HS-27A (cell line): ENCODE measurements at places on chromosomes 7 and 10.

- no peak for DNase-seq
Observed at GRCh38 chr7:3697472-3697871, 396.4 kb downstream of the SDK1 start.

GRCh38 chr10:128546651-128547165 lies 420.5 kb upstream of the MKI67 start:
- DNase-seq: no peak

DNA sequence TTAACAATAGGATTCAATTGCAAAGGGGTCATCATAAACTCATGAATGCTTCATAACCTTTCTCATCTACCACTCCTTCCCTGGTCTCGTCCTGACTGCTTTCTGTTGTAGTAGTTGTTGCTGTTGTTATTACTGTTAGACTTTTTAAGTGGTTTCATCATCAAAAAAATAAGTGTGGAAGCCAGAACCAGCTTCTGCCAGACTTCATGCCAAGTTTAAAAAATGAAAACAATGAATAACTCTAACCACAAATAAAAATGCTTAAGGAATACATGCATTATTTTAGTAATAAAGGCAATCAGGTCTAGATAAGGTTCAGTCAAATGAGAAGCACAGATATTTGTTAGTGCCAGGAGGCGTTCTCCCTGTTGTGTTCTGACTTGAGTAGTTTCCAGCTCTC lies 85.4 kb downstream of the PCLO start:
- no peak for DNase-seq

DNA sequence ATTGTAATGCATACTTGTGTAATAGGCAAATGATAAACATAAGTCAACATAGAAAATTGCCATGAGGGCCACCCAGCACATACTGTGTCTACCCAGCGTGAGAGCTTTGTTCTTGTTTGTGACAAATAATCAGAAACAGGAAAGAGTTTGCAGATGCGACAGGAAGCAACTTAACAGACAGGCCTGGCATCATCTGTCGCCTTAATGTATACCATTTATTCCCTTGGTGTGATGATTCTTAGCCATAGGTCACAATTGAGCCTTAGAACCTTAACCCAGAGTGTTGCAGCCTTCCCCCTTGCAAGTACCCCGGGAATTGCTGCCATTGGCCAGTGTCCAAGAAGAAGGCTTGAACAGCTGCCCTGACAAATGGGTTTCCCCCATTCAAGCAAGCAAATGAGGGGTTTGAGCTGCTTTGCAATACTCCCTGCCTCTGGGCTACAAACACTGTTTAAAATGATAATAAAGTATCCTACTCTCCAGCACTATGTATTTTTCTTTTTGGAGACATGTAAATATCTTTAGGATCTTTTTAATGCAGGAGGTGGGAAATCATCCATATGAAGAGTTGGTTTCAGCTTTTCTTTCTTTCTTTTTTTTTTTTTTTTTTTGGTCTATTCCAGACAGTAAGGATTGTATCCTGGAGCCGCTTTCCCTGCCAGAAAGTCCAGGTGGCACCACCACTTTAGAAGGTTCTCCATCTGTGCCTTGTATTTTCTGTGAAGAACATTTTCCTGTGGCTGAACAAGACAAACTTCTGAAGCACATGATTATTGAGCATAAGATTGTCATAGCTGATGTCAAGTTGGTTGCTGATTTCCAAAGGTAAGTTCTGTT lies 80.0 kb downstream of the ZNF277 start:
- DNase-seq: no peak

DNA sequence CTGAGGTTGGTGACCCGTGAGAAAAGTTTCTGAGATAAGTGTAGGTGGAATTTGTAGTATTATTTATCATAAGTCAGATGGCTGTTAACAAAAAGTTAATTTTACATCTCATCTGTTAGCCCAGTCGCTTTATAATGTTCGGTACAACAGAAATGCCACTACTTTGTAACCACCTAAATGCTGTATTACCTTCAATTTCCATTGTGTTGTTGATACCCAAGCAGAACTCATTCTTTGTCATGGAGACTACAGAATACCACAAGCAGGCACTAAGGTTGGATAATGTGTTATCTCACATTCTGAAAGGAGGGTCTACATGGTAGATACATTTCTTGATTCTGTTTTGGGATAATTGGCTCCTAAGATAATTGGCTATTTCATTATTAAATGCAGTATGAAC lies 249.8 kb upstream of the KAT6B start:
- DNase-seq: no peak

GRCh38 chr7:51075681-51076580 lies 240.7 kb downstream of the COBL start:
- no peak for DNase-seq

- DNase-seq: no peak
Observed at GRCh38 chr7:94420328-94420727, 25.6 kb downstream of the COL1A2 start.

GRCh38 chr7:131623154-131623553 lies 66.7 kb upstream of the PODXL start:
- DNase-seq: no peak

DNA sequence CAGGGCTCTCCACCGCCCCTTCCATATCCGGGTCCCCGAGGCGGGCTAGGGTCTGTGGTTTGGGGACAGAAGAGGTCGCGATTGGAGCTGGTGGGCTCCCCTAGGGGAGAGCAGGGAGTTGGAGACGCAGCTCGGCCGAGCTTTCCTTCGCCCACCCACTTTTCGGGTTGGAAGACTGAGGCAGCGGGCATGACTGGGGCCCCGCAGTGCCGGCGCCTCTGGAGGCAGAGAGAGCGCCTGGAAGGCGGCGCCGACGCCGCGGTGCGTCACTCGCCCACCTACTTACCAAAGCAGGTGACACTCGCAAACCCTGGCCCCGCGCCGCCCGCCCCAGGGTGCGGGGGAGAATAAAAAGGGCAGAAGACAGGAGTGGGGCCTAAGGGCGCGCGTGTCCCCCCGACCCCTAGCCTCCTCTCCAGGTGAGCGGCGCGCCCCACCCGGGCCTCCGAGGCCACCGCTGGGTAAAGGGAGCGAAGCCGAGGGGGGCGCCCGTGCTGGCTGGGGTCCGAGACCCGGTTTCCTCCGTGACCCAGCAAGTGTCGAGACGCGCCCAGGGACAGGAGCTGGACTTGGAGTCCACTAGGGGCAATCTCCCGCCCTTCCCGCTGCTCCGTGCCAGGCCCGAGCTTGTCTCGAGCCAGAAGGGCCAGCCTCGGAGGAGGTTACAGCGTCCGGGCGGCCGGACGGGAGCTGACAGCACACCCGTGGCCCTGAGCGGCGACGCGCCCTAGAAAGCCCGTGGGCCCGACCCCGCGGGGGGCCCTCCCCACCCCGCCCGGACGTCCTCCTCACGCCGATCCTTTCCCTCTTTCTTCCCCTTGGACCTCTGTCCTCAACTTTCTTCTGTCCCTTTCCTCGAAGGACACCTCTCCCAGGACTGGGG lies 34.4 kb upstream of the GRID1 start:
- no peak for DNase-seq
